ENCODE measurements at places on chromosomes 7 and 10.
A peak's percentile ranks its signal among the peaks of the same experiment; 100 is the strongest.

GRCh38 chr7:105202616-105203015 is 186.1 kb downstream of the SRPK2 start:
- DNase-seq: no peak

- DNase-seq: peak; percentile 77
Observed at GRCh38 chr7:107044347-107045194, at the start of gene PRKAR2B. Gene PRKAR2B, plus strand, starts transcription at chr7:107044705. Its CDS starts 203 bp downstream, at chr7:107044908.

GRCh38 chr7:55108401-55108800 is 89.6 kb downstream of the EGFR start:
- no peak for DNase-seq

DNA sequence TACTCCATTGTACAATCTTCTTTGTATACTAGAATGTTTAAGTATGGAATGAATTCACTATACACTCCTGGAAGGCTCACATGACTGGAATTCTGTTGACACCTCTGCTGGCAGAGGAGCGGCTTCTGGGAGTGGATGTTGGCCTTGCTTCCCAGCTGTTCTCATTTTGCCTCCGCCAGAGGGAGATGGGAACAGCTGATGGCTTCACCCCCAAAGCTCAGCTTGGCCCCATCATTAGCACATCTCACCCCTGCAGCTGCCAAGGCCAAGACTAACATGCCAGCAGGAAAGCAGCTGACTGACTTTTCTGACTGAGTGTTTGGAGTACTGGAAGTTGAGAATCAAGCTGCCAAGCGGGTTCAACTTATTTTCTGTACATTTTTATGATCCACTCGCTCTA is 15.1 kb downstream of the ADAM12 start:
- DNase-seq: no peak

DNA sequence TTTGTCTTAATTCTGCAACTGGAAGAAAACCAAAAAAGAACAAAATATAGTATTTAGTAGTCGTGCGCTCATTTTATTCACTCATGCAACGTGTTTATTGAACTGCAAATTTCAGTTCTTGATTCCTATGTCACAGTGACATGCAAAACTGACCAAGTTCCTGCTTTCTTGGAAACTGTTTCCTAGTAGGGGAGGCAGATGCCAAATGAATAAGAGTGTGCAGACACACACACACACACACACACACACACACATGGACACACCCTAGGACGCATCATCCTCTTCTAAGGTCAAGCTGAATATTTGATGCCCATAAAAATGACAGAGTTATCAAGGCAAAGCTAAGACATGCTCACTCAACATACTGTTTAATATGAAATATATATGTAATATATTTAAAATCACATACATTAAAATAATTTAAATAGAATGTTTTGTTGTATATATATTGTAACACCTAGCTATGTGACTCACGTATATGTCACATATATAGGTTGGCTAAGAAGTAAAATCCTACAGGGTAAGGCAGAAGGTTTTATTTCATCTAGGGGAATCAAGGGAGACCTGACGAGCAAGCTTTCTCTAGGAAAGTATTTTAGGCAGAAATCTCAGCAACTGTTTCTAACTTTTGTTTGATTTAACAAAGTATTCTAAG is 79.6 kb downstream of the SVIL start:
- DNase-seq: no peak

GRCh38 chr10:79385392-79385795 is 38.1 kb downstream of the PPIF start:
- no peak for DNase-seq

All from CD4-positive, alpha-beta T cell treated with Interleukin-15 for 4 hours (primary cell).